ENCODE measurements at places on chromosomes 3 and 15.

GRCh38 chr15:60392986-60393790 is 4.6 kb downstream of the ANXA2 start:
- H3K27ac ChIP-seq, result peak overlapping the region; percentile 99
- H3K4me1 ChIP-seq, result peaks cover 80% of the 10 kb centered on the region
- no peak for DNase-seq

- H3K27ac ChIP-seq, result peak overlapping the region; percentile 95
- DNase-seq, result peak; percentile 71
- H3K4me3 ChIP-seq, result no peak overlapping the region
These were observed 198.7 kb downstream of the AKAP13 start for GRCh38 chr15:85578941-85579701.

- H3K4me1 ChIP-seq, result no peaks in the 10 kb centered on the region
- no peaks in the 10 kb centered on the region for H3K27me3 ChIP-seq
- no peak for DNase-seq
- no peak overlapping the region for H3K4me3 ChIP-seq
- no peaks in the 10 kb centered on the region for H3K36me3 ChIP-seq
These were observed 33.6 kb upstream of the LRIG1 start for GRCh38 chr3:66534304-66534845.

DNA sequence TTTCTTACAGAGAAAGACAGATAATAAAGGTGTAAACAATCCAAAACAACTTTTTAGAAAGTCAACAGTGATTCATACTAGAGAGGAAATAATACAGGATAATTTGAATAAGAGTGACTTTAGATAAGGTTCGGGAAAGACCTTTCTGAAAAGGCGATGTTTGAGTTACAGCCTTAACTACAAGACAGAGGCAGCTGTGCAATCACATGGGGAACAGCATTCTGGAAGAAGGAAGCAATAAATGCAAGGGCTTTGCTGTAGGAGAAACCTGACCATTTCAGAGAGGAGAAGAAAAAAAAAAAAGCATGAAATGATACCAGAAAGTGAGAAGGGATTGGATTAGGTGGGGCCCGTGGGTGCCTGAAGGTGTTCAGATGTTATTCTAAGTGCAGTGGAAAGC is 200.6 kb upstream of the ATP11B start:
- no peaks in the 10 kb centered on the region for H3K36me3 ChIP-seq
- H3K27ac ChIP-seq, result no peak overlapping the region
- no peak overlapping the region for H3K4me3 ChIP-seq
- no peak for DNase-seq

DNA sequence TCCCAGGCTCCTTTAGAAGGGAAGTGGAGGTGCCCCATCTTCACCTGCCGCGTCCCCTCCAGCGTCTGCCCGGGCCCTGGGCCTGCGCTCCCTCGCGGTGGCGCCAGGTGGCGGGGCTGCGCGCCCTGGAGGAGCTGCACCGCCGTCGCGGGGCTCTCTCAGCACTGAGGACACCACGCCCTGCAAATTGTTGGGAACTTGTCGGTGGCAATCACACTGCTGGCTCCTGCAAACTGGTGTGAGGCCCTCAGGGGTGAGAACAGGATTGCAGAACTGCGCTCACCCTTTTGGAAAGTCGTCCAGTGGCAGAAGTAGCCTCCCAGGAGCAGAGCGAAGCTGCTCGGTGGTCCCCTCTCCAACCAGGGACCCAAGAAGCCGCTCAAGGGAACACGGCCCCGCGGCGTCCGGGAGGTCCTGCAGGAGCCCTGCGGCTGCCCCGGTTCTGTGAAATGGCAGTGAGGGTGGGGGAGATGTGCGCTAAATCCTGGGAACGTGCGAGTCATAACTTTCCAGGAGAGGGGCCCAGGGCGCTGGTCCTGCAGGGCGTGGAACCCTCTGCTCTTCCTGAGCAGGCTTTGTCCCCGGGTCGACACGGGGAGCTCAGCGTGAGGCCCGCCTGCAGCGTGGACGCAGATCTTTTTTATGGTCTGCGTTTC is 995 bp upstream of the LRRK1 start:
- H3K4me1 ChIP-seq, result peaks cover 19% of the 10 kb centered on the region
- H3K4me3 ChIP-seq, result peak overlapping the region; percentile 82
- H3K27me3 ChIP-seq, result no peaks in the 10 kb centered on the region
- no peaks in the 10 kb centered on the region for H3K36me3 ChIP-seq
- H3K27ac ChIP-seq, result peak overlapping the region; percentile 80
- peak; percentile 96 for DNase-seq

DNA sequence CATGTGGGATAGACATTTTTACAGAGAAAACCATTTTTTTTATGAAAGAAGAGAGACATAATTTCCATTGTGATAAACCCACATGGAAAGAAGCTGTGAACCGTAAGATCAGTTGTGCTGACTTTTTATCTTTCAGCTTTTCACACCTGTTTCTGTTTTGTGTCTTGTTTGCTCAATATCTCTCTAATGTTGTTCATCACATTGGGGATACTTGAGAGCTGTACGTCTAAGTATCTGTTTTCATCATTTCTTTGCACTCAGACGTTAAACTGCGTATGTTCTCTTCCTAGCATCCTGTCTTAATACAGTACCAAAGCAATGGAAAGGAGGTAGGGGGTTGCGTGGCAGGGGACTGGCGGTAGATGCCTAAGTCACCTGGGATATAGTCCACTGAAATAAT is 449.0 kb downstream of the NAALADL2 start:
- H3K27ac ChIP-seq, result no peak overlapping the region
- H3K36me3 ChIP-seq, result no peaks in the 10 kb centered on the region
- no peaks in the 10 kb centered on the region for H3K27me3 ChIP-seq
- H3K4me1 ChIP-seq, result no peaks in the 10 kb centered on the region
- no peak overlapping the region for H3K4me3 ChIP-seq

DNA sequence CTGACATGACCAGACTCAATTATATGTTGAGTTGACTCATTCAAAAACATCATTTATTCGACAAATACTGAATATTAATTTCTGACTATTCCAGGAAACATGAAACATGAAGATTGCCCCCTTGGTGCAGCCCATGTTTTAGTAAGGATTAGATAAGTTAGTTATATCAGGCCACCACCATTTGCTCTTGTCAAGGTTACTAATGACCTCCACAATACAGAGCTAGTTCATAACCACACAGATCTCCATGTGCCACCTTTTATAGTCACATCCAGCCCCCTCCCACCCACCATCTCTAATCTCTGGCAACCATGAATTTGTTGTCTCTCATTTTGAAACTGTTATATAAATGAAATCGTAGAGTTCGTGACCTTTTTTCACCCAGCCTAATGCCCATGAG is 15.7 kb downstream of the KLHL18 start:
- no peak overlapping the region for H3K4me3 ChIP-seq
- H3K27me3 ChIP-seq, result no peaks in the 10 kb centered on the region
- DNase-seq, result no peak
- peaks cover 22% of the 10 kb centered on the region for H3K4me1 ChIP-seq
- no peak overlapping the region for H3K27ac ChIP-seq
- H3K36me3 ChIP-seq, result no peaks in the 10 kb centered on the region

Measured in upper lobe of left lung (tissue), 6 donors.